Inflammatory macrophage (primary cell): ENCODE measurements at places on chromosomes 3 and 15.

- DNase-seq = no peak
Observed at GRCh38 chr3:111321786-111322185, 220.2 kb upstream of the CD96 start.

GRCh38 chr15:58064082-58064979, 1.2 kb downstream of the ALDH1A2 start:
- DNase-seq = no peak

GRCh38 chr15:67202991-67203390, 51.5 kb downstream of the AAGAB start:
- no peak for DNase-seq

- DNase-seq = no peak
Observed at GRCh38 chr3:42159706-42160472, 68.7 kb downstream of the TRAK1 start.

DNA sequence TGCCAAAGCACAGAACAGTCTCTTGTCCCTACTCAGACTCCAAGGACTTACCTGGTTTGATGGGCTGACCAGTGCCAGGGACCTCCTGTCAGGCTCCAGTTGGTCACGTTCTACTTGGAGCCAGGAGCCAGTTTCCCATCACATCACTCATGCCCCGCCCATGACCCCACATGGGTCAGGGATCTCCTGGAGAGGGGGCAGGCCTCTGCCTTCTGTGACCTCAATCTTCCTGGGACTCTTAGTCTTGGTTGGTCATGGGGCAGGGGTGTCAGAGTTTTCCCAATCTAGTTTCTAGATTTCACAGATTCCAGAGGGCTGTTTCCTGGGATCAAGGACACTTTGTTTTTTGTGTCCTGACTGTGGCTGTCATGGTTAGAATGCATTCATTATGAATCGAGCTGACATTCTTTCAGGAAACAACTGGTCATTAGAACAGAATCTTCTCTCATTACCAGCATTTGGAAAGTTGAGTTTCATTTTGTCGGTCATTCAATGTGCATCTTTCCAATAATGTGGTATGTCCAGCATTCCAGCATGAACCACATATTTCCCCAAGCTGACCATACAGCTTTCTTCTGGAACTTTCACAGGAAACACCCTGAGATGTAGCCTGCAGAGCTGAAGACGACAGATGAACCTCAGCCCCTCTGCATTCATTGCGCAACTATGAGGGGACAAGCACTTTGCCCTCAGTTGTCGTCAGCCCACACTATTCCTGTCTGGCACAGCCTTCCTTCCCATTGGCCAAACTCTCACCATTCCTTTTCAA, 19.8 kb downstream of the CYP19A1 start:
- DNase-seq = no peak

DNA sequence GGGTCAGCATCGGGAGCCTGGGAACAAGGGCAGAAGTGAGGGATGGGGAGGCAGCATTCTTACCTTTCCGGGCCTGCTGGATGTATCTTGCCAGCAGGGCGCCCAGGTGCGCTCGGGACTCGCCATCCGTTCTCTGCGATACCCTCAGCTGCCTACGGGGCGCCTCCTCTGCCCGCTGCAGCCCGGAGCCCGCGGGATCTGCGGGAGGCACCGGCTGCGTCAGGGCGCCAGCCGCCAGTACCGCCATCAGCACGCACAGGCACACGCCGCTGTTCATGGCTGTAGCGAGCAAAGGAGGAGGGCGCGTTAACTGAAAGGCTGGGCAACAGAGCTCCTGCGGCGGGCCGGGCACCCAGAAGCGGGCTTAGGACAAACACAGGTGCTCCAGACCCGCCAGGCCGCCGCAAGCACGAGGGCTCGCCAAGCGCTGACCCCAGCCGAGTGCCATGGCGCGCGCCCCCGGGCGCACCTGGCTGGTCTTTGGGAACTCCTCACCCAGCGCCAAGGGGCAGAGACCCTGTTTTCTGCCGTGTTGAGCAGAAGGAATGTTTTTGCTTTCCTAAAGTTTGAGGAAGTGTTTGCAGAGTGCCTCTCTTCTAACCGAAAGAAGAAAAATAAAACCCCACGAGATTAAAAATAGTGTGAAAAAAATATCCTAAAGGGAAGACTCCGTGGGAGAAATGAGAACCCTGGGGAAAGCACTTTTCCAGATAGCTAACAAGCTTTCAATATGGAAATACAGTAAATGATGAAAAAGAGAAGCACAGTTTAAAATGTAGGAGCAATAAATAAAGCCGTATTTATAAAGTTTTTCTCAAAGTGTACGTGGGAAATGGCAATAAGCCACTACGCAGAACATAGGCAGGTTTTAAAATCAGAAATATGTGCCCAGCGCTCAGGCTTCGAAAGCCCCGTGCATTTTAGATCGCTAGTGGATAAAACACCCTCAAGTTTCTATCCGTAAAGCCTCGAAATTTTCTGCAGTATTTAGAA, 2.3 kb downstream of the CCK start:
- no peak for DNase-seq

- DNase-seq = no peak
Observed at GRCh38 chr3:121809249-121809648, 25.6 kb downstream of the IQCB1 start.

- no peak for DNase-seq
Observed at GRCh38 chr3:27468283-27468886, 15.8 kb downstream of the SLC4A7 start.

DNA sequence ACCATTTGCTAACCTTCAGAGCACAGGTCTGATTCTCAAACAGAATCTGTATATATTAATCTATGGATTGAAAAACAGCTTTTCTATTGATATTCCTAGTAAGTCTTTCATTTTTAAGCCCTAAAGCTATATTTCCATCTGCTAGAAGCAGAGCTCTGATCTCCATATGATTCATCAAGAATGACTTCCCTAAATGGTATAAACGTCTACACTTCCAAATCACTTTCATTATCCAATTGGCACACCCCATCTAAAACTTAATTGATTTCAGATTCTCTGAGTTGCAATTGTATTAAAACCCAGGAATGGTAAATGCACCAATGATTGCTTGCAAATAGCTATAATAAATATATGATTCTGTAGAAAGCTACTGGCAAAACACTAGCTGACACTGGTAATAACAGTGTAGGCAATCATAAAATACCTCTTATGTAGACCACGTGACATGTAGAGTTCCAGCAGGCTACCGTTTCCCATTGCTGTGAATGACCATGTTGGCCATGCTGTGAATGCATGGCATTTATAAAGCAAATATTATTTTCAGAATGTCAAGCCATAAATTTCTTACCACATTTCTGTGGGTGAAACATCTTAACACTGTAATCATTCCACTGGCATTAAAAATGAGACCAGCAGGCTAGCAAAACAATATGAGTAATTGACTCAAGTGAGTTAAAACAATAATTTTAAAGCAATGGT, 226.0 kb downstream of the ZMAT3 start:
- no peak for DNase-seq

DNA sequence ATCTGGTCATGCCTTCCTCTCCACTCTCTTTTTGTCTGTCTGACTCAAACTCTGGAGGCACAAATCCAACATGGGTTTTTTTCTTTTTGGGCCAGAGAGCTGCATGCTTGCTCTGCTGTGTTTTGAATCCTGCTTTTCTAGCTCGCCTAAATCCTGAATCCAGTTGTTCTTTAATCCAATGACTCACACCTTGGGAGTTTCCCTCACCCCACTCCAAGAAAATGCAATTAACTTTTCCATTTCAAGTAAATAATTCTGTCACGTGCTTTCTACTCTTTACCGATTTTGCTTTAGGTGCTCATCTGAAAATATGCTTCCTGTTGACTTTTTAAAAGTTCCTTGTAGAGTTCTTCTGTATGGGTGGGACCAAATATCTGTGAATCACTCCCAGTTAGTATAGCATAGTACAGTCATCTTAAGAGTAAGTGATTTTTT, 47.6 kb downstream of the SLMAP start:
- DNase-seq = no peak

- no peak for DNase-seq
Observed at GRCh38 chr3:98322686-98323085, 31.0 kb upstream of the OR5K4 start.

- DNase-seq = no peak
Observed at GRCh38 chr3:132822266-132822665, 100.1 kb upstream of the NPHP3 start.

DNA sequence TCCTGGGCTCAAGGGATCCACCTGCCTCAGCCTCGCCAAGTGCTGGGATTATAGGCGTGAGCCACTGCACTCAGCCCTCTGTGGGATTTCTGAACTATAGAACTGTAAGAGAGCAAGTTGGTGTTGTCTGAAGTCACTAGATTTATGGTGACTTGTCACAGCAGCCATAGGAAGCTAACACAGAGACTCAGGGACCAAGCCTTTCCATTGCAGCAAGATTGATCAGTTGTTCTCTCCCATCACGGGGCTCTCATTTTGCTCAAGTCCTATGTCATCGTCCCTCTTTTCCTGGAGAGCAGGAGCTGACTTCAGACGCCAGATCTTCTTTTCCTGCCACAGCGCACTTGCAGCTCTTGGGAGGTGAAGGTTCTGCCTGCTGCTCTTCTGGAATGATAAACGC, 61.0 kb downstream of the APBA2 start:
- DNase-seq = no peak

DNA sequence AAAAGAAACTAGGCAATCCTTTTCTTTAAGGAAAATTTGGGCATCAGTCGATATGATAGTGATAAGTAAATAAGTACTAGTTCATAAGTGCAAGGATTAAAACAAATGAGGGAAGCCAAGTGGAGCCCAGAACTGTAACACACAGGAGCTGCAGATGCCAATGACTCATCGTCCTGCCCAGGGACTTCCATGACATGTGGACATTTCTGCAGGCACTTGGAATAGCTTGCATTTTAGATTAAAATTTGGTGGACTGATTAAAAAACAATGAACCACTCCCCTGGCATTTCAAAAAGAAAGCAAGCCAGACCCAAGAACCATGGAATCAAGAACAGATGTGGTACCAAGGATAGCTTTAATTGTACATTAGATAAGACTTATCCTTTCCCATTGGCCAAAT, 2.9 kb downstream of the SAMD7 start:
- no peak for DNase-seq

DNA sequence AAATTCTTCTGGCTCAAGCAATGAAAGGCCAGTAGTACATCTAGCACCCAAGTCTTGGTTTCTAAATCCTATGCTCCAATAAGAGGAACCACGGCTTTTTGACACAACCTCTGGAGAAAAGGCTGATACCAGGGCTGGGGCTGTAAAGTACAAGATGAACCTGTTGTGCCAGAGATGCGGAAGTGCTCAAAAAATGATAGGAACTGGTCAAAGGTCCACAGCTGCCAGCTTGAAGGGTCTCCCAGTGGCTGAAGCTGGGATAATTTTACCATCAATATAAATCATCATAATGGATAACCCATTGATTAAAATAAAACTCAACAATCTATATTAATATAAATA, 558 bp upstream of the NCEH1 start:
- no peak for DNase-seq

DNA sequence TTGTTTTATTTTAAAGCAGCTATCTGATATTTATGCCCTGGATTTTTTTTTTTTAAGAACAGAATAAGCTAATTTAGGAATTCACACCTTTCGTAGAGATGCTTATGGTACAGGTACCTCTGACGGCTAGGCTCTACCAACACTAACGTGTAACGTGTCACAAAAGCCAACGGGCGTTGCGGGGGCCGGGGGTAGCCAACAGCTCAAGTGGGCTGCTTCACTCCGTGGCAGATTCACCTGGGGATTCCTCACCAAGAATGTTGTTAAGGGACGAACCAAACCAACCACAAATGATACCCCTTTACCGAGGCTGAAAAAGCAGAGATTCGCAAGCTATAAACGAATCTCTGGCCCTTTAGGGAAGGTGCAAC, 1.0 kb downstream of the TMCC1 start:
- DNase-seq = no peak

DNA sequence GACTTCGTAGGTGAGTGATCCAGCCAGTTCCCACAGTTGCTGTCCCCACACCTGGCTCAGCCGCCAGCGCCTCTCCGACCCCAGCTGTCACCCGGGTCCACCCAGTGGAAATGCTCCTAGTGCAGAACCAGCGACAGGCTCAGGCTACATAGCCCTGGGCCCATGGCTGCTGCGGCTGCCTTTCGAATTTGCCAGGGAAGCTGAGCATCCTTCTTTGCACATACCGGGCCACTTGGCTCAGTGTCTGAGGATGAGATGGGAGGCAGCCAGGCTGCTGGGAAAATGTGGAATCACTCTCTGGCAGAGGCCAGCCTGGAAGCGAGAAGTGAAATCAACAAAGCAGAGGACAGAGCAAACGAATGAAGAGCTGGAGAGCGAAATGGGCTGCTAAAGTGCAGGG, 80.1 kb downstream of the ST8SIA2 start:
- DNase-seq = no peak

DNA sequence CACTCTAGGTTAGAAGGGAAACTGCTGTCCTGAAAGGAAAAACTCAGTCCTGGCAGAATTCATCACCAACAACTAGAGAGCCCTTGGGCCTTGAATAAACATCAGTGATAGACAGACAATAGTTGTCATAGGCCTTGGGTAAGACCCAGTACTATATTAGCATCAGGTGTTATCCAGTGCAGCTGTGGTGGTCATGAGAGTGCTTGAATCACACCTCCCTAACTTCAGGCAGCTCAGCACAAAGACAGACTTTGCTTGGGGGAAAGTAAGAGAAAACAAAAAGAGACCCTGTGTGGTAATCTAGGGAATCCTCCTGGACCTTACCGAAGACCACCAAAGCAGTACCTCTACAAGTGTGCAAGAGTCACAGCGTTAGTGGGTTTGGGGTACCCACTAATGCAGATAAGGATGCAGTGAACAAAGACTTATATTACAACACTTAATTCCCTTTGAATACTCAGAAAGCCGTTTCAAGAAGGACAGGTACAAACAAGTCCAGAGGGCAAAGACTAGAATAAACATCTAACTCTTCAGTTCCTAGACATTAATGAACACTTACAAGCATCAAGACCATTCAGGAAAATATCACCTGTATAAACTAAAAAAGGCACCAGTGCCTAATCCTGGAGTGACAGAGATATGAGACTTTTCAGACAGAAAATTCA, 332.3 kb upstream of the EPHA3 start:
- DNase-seq = no peak

DNA sequence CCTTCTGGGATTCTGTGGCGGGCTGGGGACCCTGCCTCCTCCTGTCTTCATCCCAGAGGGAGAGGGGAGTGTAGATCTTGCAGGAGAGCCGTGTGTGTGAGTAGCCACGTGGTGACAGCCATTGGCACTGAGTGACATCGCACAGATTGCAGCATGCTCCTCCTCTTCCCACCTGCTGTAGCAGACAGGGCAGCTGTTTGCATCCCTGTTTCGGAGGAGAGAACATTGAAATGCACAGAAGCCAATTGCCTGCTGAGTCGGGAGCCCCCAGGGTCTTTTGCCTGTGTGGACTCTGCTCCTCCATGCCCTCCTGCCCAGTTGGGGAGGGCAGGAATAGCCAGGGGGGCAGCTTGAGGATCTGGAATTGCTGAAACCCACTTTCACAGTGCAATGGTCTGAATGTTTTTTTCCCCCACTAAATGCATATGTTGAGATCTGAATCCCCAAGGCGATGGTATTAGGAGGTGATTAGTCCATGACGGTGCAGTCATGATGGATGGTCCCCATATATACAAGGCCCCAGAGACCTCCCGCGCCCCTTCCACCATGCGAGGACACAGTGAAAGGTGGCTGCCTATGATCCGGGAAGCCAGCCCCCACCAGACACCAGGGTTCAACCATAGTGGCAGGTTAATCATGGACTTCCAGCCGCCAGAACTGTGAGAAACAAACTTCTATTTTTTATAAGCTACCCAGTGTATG, 66.8 kb downstream of the CHRNA7 start:
- no peak for DNase-seq
